Activated CD8-positive, alpha-beta memory T cell treated with anti-CD3 and anti-CD28 coated beads for 1 hour (primary cell): ENCODE measurements at places on chromosomes 5 and 9.

- DNase-seq, result no peak
Observed at GRCh38 chr9:37732952-37733351, 20.7 kb upstream of the TRMT10B start.

DNA sequence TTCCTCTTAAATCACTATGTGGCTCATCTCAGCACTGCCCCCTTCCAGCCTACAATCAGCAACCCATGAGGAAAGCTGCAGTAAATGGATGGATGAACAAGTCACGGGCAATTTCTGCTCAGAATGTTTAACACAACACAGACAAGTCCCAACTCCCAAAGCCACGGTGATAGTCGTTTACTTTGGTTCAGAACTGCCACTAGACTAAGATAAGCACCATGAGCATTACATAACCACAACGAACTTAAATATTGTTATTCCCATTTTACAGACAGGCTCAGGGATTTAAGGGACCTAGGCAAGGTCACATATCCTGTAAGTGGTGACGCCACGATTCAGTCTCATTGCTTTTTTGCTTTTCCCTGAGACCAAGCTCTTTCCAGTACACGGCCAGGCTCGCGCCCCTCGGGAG, 2.0 kb upstream of the SMIM27 start:
- DNase-seq, result no peak

GRCh38 chr9:82665324-82665723, 397.6 kb downstream of the RASEF start:
- no peak for DNase-seq

DNA sequence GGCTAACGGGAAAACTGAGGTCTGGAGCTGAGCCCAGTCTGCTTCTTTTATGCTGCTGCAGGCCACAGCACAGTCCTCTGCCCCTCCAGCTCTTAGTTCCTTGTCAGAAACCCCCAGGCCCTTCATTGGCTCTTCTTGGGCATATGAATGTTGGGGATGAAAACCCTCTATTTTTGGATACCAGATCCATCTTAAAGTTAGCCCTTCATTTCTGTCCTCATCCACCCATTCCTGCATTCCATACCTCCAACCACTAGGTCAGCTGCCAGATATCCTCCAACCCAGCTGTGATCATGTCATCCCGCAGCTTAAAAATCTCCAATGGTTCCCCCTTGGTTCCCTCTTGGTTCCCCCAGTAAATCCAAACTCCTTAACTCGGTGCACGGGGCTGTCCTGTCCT, 1.8 kb upstream of the SLC25A51 start:
- no peak for DNase-seq

GRCh38 chr5:159917994-159918393, 1.7 kb downstream of the ADRA1B start:
- no peak for DNase-seq

DNA sequence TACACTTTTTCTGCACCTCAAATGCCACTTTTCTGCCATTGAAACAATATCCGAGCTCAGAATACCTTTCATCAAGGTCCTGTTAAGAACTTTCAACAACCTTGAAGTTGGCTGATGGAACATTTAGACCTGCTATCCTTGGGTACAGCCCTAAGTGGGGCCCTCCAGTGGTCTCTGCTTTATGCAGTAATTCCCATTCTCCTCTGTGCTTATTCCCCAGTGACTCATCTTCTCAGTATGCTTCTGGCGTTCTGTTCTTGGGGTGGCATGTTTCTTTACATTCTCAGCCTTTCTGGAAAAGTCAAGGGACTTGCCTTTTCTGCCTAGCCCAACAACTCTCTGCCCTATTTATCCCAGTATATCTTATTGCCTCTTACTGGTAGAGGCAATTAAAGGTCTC, 7.1 kb downstream of the ANP32B start:
- DNase-seq, result no peak

DNA sequence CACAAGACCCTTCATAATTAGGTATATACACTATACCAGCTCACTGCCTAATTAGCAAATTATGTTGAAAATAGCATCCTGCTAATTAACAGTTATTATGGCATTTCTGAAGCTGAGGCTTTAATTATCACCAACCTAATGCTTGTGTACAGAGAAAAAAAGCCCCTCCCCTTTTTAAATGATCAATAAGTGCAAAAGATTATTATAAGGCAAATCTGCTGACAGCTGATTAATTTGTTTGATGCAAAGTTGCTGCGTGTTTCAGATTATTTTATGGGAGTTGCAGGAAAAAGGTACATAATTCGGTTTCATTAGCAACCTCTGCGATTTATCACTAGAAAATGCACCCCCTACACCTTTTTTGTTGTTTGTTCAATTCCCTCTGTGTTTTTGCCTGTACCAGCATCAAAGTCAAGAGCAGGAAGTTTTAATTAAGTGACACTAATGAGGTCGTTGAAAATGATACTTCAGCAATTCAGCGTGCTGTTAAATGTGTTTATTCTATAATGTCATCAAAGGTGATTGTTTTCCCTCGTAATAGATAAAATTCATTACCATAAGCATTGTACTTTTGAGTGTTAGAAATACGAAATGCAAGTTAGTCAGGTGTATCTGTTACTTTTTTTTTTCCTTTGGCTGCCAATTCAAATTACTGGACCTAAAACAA, 170.0 kb downstream of the EBF1 start:
- no peak for DNase-seq

DNA sequence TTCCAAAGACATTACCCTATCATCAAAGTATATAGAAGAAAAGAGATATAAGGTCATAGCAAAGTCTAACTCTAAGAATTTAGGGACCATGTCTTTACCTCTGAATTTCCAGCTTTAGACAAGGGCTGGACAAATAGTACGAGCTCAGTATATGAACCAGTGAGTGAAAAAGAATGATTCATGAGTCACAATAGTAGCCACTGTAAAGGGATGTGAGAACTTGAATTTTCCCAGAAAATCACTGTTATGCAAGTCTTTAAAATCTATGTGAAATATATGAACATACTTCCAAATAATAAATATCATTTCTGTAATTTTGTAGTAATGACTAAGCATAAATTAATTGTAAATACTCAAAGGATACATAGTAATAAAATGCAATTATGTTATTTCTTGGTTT, 305.9 kb upstream of the PRR16 start:
- DNase-seq, result no peak

GRCh38 chr9:117093891-117094844, 320.7 kb downstream of the ASTN2 start:
- DNase-seq, result no peak

GRCh38 chr9:137355761-137356365, 53.8 kb upstream of the NRARP start:
- no peak for DNase-seq

DNA sequence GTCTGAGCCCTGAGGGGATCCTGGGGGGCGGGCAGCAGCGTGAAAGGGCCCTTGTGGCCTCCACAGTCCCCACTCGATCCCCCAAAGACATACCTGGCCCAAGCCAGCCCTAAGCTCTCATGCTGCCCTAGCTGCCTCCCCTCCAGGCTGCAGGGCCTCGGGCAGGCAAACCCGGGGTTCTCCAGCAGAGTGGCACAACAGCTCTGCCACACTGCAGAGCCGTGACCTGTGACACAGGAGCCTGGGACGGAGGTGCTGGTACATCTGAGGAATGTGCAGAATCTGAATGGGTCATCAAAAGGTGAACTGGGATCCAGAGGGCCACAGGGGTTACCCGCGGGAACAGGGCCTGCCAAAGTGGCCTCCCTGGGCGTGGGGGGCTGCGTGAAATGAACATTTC, 163.2 kb downstream of the DAB2IP start:
- DNase-seq, result no peak

- no peak for DNase-seq
Observed at GRCh38 chr5:66642538-66642937, 46.3 kb downstream of the MAST4 start.

- no peak for DNase-seq
Observed at GRCh38 chr5:89267788-89268187, 384.8 kb upstream of the MEF2C start.

- no peak for DNase-seq
Observed at GRCh38 chr5:55421074-55421529, 113.3 kb downstream of the MTREX start.

DNA sequence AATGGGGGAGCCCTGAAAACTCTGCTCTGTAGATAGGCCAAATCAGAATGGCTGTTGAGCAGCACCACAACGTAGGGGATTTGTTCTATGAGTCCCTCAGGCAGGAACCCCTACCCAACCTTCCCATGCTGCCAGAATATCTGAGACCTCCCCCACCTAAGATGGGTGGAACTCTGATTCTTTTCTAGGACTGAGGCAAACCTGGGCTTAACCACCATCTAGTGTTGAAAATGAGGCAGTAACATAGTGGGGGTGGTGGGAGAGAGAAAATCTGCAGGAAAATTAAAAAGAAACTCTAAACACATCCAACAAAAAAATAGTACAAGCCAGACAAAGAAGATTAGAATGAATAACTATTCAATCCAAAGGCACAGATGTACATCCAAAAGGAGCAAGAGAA, 228.4 kb downstream of the ATPSCKMT start:
- no peak for DNase-seq
